Right atrium auricular region (tissue), 2 donors: ENCODE measurements at places on chromosomes 4 and X. TPM values are rescaled to one million over a fixed set of nuclear protein-coding genes. Genes with fewer than 3 reads are reported as not detected.

HERC6 gene
- total RNA-seq, result 12.4 TPM

QRFPR gene
- 1.6 TPM for total RNA-seq

ZNF185 gene
- total RNA-seq, result 2.0 TPM

OTUD6A gene
- total RNA-seq, result not detected
